Mesenteric fat pad (tissue), 1 donor: ENCODE measurements at places on chromosomes 2 and 18. TPM values are rescaled to one million over a fixed set of nuclear protein-coding genes. Genes with fewer than 3 reads are reported as not detected.

DNA sequence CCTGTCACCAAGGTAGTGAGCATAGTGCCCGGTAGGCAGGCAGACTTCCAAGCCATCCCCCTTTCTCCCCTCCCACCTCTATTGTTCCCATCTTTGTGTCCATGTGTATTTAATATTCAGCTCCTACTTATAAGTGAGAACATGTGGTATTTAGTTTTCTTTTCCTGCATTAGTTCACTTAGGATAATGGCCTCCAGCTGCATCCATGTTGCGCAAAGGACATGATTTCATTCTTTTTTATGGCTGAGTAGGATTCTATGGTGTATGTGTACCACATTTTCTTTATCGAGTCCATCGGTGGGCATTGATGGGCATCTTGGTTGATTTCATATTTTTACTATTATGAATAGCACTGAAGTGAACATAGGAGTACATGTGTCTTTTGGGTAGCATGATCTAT lies 35.3 kb downstream of the MMADHC start:
- DNase-seq: no peak

GRCh38 chr2:229202646-229203045 lies 68.4 kb downstream of the PID1 start:
- DNase-seq: no peak

DNA sequence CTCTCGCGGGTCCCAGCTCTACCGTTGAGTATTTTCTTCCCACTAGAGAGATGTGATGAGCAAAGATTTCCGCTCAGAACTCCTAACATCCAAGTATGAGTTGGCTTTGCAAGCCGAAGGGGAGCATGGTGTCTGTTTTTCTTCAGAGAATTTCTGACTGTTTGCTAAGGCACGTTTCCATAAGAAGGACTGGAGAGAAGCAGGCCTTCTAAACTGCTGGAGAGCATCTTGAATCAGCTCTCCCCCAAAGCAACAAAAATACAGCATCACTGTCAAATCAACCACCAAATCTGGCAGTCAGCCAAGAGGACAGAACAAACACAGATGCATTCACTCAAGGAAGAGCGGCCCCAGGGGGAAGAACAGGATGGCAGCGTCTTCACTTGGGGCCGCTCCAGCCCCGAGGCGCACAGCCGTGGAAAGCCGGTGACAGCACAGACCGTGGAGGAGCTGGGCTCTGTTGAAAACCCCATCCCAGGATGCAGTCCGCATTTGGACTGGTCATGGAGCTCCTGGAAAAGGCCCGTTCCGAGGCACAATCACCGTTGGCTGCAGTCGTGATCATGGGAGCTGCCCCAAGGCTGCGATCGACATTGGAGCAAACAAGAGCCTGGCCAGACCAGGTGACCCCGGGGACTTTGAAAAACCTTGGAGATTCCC lies 101.4 kb downstream of the NFATC1 start:
- peak; percentile 69 for DNase-seq

DNA sequence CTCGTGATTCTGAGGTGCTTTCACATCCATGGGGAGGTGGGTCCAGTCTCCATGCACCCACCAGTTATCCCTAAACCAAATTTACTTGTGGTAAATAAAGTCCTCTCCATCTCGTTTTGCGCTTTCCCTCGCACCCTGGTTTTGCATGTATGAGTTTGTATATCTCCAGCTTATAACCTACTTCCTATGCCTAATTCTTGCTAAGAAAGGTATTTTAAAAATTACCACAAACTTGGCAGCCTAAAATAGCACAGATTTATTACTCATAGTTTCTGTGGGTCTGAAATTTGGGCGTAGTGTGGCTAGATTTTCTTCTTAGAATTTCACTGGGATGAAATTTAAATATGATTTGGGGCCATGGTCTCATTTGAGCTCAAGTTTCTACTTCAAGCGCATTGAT lies 511.5 kb downstream of the NYAP2 start:
- DNase-seq: no peak

DNA sequence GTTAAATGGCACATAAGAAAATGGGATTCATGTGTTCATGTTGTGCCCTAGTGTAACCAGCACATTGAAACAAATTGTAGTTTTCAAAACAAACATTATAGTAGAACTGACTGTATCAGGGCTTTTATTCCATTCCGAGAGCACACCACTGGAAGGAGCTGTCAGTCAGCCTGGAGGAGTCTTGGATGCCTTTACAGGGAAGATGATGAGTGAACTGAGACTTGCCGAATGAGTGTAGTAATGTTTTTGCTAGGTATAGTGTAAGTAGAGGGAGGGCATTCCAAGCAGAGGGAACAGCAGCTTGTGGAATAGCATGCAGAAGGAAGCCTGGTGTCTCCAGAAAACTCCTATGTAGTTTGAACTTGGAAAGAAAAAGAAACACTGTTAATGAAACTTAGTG lies 183.5 kb downstream of the MCFD2 start:
- no peak for DNase-seq

DNA sequence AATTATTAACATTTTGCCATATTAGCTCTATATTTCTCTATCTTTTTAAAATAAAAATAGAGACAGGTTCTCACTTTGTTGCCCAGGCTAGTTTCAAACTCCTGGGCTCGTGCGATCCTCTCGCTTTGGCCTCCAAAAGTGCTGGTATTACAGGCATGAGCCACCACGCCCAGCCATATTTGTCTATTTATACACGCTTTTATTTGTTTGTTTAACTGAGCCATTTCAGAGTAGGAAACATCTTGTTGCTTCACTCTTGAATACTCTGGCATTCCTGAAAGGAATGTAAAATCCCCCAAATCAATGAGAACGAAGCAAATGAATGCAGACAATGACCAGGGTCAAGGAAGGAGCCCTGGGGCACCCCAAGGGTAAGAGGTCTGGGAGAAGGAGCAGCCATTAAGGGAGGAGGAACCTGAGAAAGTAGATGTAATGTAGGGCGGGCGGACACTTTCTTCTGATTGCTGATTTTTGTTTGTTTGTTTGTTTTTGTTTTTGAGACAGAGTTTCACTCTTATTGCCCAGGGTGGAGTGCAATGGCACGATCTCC lies 31.7 kb upstream of the RAB1A start:
- no peak for DNase-seq

DNA sequence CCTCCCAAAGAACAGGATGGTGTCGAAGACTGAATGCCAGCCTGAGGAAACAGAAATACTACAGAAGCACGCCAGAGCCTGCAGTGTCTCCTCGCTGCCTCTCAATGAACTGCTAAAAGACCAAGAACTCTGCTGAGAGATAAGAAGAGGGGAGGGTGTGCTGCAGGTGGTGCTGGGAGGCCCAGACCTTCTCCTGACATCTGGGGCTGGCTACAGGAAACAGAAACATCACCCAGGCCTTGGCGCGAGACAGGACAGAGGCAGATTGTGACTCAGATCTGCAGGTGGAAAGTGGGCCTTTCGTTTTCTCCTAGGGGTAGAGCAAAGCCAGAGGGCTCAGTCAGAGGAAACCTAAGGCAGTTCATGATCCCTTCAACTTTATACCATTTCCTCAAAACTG lies 250.3 kb upstream of the TCF4 start:
- DNase-seq: no peak

DNA sequence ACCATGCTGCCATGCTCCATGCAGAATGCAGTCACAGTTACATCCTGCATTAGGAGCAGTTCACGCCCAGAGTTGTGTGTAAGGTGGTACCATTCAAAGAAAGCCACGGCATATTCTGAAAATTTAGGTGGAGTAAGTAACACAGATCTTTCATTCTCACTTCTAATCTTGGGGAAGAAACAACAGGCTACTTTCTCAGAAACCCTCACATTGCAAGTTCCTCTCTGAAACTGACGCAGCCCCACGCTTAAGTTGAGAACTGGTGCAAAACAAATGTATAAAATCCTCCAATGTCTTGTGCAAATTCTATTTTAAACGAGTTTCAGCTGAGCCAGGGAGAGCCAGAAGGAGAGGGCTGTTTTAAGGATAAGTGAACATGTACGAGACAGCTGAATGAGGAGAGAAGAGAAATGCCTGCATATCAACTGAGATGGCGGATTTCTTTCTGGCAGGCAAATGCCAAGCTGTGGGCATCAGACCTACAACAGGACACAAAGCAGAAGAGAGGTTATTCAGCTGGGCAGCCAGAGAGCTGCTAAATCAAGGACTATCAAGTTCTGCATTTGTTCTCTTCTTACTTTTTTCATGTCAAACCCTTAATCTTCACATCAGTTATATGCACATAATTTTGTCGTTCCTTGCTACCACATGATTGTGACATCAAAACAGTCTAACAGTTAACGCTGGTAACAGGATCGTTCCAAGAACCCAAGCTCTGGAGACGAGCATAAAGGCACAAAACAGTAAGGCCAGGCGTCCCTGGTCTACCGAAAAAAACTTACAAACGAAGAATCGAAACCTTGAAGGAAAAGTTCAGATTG lies 6.4 kb downstream of the ARL4C start:
- DNase-seq: no peak

Gene CTAGE1
- total RNA-seq: not detected

GRCh38 chr2:98911376-98912154 lies 24.5 kb downstream of the CRACDL start:
- DNase-seq: peak; percentile 53
